Stimulated activated CD4-positive, alpha-beta T cell treated with anti-CD3 and anti-CD28 coated beads, TNF-alpha, amount 100 ng/mL, for 24 hours (primary cell): ENCODE measurements at places on chromosomes 6 and 20.

DNA sequence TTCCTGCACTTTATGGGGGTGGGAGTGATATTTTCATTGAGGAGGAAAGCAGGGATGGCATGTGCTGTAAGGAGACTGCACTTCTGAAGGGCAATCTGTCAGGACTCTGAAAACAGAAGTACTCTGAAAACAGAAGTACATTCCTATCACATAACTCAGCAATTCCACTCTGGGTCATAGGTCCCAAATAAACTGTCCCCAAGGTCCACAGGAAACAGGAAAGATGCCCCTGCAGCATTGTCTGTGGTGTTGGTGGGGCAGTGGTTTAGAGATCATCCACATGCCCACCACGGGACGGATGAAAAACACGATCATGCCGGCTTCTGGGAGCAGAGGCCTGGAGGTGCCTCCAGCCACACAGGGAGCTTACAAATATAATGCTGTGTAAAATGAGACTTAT, 150.3 kb downstream of the OTOR start:
- no peak for DNase-seq

DNA sequence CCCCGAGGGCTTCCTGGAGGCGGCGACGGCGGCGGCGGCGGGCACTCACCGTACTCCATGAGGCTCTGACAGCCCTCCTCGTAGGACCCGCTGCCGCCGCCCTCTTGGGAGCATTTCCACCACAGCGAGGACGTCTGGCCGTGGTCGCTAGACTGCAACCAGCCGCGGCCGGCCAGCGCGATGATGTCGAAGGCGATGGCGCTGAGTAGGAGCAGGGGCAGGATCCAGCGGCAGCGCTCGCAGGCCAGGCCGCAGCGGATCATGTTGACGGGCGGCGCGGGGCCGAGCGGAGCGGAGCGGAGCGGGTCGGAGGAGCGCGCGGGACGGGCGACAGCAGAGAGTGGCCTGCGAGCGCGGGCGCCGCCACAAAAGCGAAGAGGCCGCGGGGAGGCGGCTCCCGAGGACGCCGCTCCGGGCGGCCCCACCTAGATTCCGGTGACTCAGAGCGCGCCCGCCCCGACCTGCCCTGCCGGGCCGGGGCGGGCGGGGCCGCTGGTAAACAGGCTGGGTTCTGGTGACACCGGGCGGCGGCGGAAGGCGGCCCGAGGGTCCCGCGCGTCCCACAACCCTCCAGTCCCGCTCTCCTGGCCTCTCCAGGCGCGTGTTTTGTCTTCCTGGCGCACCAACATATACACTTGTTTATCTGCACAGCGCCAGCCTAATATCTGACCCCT, at the start of gene PERP:
PERP (minus strand) TSS at position 342 of the 674 bp plus-strand sequence; CDS start at position 263, 79 bp downstream.
- peak; percentile 71 for DNase-seq

DNA sequence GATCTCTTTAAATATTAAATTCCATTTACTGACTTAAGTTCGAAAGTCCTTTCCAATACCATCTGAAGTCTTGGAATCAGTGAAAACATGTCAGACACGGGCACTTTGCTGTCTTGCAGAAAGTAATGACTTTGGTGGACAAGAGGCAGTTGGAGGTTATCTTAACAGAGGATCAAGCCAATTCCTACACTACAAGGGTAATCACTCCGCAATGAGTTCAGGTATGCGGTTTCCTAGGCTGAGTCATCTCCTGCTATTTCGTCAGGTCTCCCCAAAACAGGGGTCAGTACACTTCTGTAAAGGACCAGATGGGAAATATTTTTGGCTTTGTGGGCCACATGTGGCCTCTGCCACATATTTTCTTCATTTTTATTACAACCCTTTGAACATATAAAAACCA, 656.6 kb downstream of the KIF16B start:
- DNase-seq = no peak

GRCh38 chr6:167697316-167697715, 129.4 kb upstream of the AFDN start:
- no peak for DNase-seq

GRCh38 chr6:6700407-6701270, 112.1 kb downstream of the LY86 start:
- no peak for DNase-seq
